ENCODE measurements at places on chromosomes 12 and 14.
A peak's percentile ranks its signal among the peaks of the same experiment; 100 is the strongest.

DNA sequence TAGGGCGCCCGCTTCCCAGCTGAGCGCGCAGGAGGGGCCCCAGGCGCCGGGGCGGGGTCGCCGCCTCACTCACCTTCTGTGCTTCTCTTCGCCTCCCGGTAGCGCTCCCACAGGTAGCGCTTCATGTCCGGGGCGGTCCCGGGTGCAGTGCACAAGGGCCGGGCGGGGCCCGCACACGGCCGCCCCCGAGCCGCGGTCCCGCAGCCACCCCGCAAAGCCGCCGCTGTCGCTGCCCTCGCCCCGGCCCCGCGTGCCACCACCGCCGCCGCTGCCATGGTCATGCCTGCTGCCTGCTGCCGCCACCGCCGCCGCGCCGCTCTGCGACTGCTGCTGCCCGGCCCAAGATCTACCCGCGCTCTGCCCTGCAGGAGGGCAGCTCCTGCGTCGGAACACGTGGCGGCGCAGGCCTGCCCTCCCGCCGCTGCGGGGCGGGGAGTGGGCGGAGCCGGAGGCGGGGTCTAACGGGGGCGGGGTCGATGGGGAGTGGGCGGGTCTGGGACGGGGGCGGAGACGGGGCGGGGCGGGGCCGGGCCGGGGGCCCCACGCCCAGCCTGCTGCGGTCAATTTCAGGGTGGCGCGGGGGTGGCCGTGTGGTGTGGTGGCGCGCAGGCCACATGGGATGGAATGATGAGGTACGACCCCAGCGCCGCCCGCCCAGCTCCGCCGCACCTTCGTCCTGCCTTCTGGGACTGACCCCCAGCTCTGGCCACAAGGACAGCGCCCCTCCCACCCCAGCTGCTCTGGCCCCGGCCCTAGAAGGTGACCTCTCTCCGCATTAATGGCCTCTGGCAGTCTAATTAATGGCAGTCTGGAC is at the start of gene NT5DC3:
Gene NT5DC3, minus strand, starts transcription at position 359 of the 814 bp plus-strand sequence. Its CDS starts 78 bp downstream, at position 281.
- DNase-seq, result peak; percentile 86

DNA sequence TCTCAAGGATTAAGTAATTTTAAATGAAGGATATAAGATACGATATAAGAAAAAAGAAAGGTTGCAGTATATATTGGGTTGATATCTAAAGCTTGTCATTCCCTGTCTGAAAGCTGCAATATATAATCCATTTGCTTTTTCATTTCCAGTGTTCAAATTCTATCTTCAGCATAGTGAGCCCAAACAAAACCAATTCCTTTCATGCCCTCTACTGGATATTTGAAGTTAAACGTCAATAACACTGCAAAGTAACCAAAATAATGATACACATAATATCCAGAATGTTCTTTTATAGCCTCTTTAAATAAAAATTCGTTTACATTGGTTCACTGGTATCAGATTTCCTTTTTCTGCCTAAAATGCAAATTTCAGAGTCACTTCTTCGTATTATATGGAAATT is 64.5 kb upstream of the DAAM1 start:
- DNase-seq, result no peak

GRCh38 chr12:131087991-131088700 is 134.4 kb downstream of the ADGRD1 start:
- no peak for DNase-seq

- DNase-seq, result no peak
Measured at GRCh38 chr12:39503439-39503838, 60.5 kb upstream of the KIF21A start.

DNA sequence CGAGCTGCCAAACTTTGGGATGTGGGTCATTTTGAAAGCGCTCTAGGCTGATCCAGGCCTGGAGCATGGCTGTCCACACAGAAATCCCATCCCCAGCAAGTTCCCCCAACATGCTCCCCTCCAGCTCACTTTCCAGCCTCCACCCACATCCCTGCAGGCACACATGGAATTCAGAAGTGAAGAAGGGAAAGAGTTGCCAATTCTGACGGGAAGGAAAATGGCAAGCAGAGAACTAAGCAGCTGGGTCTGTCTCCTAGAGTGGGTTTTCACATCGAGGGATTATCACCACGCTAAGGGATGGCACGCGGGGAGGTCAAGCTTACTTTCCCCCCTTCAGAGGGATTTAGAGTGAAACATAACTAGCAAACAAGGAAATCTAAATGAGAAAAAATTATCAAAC is 142.3 kb downstream of the RIMBP2 start:
- DNase-seq, result no peak

GRCh38 chr12:68354977-68355541 is 22.9 kb upstream of the MDM1 start:
- DNase-seq, result no peak

GRCh38 chr14:91342206-91342760 is 75.3 kb downstream of the CCDC88C start:
- no peak for DNase-seq

- DNase-seq, result no peak
Measured at GRCh38 chr14:95564060-95564459, 29.2 kb downstream of the GLRX5 start.

DNA sequence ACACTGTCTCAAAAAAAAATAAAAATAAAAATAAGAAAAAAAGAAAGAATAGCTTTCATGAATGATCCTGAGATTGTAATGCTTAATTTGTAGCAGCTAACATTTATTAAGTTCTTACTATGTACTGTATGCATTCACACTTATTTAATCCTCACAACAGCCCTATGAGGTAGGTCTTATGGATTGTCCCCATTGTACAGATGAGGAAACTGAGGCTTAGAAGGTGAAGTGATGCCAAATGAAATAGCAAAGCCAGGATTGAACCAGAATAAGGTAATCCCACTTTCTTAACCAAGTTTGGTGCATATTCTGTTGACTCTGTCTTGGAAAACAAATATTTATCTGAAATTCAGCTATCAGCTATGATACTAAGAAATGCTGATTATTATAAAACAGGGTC is 2.1 kb downstream of the USP30 start:
- no peak for DNase-seq

DNA sequence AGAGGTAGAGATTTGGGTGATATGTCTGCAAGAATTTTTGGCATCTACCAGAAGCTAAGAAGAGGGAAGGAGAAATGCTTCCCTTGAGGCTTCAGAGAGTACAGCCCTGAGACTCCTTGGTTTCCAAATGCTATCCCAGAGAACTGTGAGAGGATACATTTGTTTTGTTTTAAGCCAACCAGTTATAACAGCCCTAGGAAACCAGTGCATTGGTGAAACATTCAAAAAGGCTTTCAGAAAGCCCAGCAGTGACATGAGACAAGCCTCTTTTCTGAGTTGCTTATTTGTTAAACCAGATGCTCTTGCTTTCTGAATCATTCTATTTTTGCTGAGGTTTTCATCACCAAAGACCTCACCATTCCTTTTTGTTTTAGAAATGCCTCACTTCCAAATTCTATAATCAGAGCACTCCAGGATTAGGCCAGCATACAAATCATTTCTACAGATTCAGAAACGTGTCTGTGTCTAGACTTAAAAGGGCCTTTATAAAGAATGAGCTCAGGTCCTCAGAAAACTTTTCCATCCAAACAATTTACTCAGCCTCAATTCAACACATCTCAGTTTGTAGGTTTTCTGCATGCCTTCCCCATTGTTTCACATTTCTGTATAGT is 1617.8 kb upstream of the FLRT2 start:
- DNase-seq, result no peak

DNA sequence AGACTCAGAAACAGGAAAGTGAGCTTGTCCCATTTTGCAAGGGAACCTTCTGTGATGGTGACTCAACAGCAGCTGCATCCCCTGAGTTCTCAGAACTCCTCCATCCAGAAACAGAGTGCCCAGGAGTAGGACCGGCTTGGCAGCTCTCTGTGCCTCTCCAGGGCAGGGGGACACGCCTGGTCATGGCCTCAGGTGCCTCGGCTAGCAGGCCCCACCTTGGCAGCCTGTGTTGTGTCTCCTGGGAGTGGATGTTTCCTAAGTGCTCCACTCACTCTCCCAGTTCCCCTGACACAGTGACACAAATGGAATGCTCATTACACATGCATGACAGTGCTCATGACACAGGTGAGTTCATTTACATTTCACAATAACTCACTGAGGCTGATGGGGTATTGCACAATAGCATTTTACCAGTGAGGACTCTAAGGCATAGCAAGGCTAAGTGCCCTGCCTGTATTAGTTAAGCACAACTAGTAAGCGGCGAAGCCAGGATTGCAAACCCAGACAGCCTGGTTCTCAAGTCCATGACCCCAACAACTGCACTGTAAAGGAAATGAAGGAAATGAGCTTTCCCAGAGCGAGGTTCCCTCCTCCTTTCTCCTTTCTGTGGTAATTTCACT is 47.4 kb downstream of the CALM1 start:
- no peak for DNase-seq

DNA sequence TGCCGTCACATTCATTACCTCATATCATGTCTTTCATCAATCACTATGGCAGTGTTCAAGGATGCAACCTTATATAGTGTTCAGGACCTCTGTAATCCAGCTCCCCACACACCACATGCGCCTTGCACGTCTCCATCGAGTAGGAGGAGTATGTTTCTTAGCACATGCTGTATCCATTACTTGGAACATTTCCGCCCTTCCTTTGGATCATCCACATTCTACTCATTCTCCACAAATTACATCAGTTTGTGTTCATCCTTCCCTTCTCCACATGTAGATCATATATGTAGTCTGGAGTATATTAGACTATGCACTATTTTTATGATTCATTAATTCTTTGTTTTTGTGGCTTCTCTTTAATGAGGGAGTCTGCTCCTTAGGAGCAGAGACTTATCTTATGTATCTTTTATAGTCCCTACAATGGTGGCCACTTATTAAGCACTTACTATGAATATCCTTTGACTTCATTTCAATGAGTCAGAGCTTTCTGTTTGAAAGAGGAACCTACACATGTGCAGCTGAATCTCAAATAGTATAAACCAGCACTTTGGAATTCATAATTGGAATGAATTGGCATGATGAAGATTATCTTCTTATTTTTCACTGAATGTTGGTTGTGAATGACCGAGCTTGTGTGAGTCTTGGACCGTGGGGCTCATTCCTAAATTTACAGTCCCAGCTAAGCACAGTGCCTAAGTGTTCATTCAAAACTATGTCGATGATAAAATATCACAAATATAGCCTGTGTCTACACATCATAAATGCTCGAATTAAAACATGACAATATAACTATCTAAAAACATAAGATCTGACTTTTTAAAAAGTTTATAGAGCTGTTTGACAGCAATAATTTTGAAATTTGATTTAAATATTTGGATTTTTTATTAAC is 30.2 kb upstream of the NPAS3 start:
- DNase-seq, result no peak

DNA sequence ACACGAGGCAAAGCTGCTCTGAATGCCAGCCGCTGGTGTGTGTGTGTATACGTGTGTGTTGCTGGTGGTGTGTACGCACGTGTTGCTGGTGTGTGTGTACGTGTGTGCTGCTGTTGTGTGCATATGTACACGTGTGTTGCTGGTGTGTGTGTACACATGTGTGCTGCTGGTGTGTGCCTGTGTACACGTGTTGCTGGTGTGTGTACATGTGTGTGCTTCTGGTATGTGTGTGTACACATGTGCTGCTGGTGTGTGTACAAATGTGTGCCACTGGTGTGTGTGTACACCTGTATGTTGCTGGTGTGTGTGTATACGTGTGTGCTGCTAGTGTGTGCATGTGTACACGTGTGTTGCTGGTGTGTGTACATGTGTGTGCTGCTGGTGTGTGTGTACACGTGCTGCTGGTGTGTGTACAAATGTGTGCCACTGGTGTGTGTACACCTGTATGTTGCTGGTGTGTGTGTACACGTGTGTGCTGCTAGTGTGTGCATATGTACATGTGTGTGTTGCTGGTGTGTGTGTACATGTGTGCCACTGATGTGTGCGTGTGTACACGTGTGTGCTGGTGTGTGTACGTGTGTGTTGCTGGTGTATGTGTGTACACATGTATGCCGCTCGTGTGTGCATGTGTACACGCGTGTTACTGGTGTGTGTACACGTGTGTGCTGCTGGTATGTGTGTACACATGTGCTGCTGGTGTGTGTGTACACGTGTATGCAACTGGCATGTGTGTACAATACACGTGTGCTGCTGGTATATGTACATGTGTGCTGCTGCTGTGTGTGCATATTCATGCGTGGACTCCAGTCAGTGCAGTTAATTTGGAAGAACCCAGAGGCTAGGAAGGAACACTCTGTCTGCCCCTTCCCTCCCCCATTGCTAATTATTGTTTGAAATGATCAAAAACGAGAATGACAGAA is 47.2 kb downstream of the CACNA2D4 start:
- no peak for DNase-seq

- DNase-seq, result no peak
Measured at GRCh38 chr12:131124487-131125280, 171.0 kb downstream of the ADGRD1 start.

- DNase-seq, result no peak
Measured at GRCh38 chr12:27987331-27987730, 14.8 kb upstream of the PTHLH start.

DNA sequence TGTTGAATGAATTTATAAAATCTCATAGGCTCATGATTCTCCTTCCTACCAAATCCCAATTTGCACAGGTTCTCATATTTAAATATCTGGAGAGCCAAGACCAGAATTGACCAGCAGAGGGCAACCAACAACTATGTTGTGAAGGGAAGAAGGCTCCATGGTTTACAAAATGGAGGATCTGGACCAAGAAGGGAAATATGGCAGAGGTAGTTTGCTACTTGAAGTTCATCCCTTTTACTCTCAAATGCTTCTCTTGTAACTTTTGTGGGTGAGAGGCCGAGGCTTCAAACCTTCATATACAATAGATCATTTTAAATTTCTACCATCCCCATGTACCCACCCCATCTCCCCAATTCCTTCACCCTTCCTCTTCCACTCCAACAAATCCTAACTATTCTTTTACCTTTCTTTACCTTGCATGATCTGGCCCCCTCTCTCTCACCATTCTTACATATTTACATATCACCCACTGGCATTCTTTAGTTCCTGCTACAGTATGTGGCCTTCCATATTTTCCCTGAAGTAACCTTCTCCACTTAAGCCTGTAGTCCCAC is 3.8 kb upstream of the SMARCC2 start:
- DNase-seq, result peak; percentile 84

DNA sequence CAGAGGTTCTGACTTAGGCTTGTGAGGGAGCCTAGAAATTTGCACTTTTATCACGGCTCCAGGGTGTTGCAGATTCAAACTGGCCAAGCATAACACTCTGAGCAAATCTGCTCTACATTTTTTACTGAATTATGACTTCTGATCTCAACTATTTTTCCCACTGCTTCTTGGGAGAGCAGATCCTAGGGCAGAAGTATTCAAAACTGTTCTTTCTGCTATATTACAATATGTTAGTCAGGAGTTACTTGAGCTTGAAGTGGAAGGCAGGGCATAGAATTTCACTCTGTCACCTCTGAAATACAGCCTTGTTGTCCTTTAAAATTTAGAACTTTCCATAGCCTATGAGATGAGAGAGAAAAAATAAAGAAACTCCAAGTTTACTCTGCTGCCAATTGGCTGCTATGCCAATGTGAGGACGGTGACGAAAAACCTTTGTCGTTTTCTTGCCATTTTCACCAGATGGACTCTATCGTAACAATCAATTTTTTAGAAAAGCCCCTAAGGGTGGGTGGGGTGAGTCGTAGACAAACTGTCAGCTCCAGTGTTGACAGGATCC is 16.4 kb upstream of the KERA start:
- no peak for DNase-seq

- DNase-seq, result no peak
Measured at GRCh38 chr12:11907625-11908024, 163.1 kb upstream of the BCL2L14 start.

GRCh38 chr12:99049774-99050173 is 404.7 kb downstream of the APAF1 start:
- no peak for DNase-seq

GRCh38 chr14:95523051-95523814 is 6.8 kb upstream of the SYNE3 start:
- DNase-seq, result peak; percentile 89

All from CD4-positive, alpha-beta T cell treated with Interleukin-15 for 4 hours (primary cell).